Stimulated activated CD4-positive, alpha-beta T cell treated with anti-CD3 and anti-CD28 coated beads, Interleukin-1b, Interleukin-23, amount 100 ng/mL, for 48 hours (primary cell): ENCODE measurements at places on chromosomes 3 and 15.

GRCh38 chr15:84798436-84798946 lies 18.7 kb upstream of the ALPK3 start:
- no peak for DNase-seq

- DNase-seq: peak; percentile 39
These were observed 15.0 kb downstream of the IL12A start for GRCh38 chr3:160003520-160004128.

DNA sequence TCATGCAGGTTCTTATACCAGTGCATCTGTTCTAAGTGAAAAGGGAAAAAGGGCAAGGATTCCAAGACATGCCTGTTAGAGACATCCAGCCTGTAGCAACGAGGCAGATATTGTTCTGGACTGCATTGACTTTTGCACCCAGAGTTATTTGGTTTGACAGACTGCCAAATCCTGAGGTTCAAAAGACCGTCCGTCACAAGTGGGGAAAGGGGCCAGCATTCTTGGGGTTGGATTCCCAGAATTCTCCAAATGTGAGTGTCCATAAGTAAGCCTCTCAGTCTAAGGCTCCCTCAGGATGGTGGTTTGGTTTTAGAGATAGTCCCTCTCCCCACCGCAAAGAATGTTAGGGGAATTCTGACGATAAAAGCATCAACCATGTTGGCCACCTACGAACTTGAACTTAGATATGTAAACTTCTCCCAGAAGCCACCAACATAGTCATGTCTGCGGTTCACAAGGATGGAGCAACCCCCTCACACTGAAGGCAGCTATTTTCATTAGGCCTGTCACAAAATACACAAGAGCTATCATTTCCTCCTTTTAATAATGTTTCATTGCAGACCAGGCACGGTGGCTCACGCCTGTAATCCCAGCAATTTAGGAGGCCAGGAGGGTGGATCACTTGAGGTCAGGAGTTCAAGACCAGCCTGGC lies 13.6 kb upstream of the LACTB start:
- DNase-seq: no peak

GRCh38 chr15:40815042-40815698 lies 7.9 kb upstream of the DNAJC17 start:
- DNase-seq: no peak
